ENCODE measurements at places on chromosomes 12 and 14. TPM values are rescaled to one million over a fixed set of nuclear protein-coding genes. Genes with fewer than 3 reads are reported as not detected.

The NOP9 gene
- 1.4 TPM for polyA plus RNA-seq

DNA sequence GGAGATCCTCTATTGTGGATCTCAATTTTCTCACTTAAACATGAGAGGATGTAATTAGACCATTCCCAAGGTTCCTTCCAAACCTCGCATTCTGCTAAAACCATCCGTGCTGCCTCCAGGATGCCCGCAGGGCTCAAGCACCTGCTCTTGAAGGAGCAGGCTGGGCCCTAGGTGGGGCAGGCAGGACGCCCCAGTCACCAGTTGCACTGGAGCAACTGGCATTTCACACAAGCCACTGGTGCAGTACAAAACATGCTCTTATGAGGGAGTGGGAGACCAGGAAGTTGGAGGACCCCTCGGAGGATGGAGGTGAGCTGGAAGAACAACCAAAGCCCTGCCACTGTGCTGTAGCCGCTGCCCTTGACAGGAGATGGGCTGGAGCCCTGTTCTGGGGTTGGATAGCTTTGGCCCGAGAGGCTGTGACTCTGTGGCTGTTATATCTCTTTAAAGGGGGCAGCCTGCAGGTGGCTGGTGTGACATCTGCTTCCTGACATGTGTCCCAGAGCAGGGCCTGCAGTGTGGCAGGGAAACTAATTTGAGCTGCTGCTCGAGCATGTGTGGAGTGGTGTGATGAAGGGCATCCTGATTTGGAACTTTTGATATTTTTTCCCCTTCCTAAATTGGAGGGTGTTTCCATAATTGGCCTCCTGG lies 122.2 kb downstream of the CRACR2A start:
- no peak for DNase-seq

The RTN1 gene
- 0.56 TPM for polyA plus RNA-seq

The KRT78 gene
- polyA plus RNA-seq, result not detected

The AQP6 gene
- polyA plus RNA-seq, result not detected

DNA sequence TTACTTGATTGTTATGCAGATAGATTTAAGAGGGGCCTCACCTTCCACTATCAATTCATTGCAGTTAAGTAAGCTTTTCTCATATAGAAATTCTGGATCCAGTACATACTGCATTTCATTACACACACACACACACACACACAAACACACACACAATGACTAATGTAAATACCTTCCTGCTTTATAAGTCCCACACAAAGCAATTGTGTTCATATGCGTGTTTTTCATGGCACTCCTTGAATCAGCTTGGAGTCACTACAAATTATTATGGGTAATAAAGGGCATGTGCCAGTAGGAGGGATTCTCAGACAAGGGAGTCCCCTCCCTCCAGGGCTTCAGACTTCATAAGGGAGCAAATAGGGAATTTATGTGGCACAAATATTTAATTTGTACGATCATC lies 4.5 kb downstream of the MIPOL1 start:
- DNase-seq, result no peak

GRCh38 chr14:28774764-28775735 lies 8.5 kb downstream of the FOXG1 start:
- DNase-seq, result no peak

GRCh38 chr12:130739571-130739970 lies 23.5 kb upstream of the RIMBP2 start:
- no peak for DNase-seq

DNA sequence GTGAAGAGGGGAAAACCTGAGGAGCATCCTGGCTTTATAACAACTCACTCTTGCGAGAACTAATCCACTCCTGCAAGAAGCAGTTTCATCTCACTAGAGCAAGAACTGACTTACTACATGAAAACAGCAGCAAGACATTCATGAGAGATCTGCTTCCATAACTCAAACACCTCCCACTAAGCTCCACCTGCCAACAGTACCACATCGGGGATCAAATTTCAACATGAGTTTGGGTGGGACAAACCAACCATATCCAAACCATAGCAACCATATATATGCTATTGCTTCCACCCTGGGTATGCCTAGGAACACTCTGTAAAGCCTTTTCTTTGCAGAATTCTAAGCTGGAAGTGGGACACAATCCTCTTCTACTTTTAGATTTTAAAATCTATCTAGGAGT lies 13.9 kb upstream of the AVPR1A start:
- DNase-seq, result no peak

DNA sequence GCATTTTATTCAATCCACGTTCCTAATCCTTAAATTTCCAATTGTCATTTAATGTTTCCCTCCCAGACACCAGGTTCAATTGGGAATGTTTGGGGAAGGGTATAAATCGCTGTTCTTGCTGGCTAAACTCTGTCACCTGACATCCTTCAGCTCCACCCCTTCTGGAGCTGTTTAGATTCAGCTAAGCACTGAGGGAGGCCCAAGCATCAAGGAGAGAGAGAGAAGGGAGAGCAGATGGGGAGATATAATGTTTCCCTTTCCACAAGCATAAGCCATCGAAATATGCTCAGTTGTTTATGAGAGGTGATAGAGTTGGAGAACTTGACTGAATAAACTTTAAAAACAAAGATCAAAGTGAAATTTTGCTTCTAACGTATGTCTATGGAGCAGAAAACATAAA lies 1.8 kb downstream of the ABCC9 start:
- DNase-seq, result no peak

GRCh38 chr12:116099652-116100432 lies 177.7 kb downstream of the MED13L start:
- DNase-seq, result no peak

The PAH gene
- not detected for polyA plus RNA-seq

- no peak for DNase-seq
These were observed 681 bp downstream of the TSHR start for GRCh38 chr14:80956102-80956501.
